ENCODE measurements at places on chromosomes 2 and 18.
A peak's percentile ranks its signal among the peaks of the same experiment; 100 is the strongest.

DNA sequence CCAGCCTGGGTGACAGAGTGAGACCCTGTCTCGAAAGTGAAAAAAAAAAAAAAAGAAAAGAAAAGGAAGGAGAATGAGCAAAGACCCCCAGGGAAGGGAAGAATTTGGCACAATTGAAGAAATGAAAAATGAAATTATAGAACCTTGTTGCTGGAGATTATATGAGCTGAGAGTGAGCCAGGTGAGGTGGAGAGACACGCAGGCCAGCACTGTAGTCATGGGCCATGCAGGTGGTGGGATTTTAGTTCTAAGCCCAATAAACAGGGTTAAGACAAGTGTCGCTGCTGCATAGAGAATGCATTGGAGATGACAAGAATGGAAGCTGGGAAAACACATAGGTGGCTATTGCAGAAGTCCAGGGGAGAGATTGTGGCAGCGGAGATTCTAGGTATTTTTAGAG lies 32.3 kb downstream of the FBLN7 start:
- no peak for DNase-seq

DNA sequence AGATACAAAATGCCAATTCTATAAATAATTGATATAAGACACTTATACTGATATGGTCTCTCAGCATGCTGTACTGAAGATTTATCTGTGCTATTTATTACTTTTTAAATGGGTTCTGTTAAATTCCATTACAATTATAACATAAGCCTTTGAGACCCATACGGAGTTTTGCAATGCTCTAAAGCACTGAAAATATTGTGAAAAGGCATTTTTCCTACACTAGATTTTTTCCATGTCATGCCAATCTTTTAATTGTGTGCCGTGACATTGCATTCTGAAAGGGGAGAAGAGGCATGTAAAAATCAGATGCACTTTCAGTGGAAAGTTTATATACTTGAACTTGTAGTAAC lies 46.5 kb downstream of the EFEMP1 start:
- DNase-seq: no peak

DNA sequence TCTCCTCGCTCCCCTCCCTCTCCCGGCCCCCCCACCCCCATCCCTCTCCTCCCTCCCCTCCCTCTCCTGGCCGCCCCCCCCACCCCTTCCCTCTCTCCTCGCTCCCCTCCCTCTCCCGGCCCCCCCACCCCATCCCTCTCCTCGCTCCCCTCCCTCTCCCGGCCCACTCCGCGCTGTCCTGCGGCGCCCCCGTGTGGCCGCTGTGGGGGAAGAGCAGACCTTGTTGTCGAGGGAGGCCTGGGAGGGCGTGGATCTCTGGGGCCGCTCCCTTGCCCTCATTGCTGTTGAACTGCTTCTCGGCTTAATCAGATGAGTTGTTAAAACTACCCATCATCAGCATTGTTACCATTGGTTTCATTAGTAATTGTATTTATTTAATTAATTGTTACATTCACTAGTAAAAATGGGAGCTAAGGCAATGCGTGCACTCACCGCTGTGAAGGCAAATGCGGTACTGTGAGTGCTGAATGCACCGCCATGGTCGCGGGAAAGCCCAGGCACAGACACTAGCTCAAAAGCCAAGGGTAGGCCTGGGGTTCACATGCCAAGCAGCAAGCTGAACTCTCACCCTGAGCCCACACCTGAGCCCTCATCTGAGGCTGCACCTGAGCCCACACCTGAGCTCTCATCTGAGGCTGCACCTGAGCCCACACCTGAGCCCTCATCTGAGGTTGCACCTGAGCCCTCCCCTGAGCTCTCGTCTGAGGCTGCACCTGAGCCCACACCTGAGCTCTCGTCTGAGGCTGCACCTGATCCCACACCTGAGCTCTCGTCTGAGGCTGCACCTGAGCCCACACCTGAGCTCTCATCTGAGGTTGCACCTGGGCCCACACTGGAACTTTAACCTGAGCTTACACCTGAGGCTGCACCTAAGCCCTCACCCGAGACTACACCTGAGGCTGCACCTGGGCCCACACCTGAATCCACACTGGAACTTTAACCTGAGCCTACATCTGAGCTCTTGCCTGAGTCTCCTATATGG lies 8.8 kb downstream of the RTP5 start:
- peak; percentile 80 for DNase-seq

GRCh38 chr2:43473767-43474166 lies 122.1 kb downstream of the THADA start:
- no peak for DNase-seq

- no peak for DNase-seq
These were observed 15.9 kb downstream of the VWA3B start for GRCh38 chr2:98102878-98103277.

DNA sequence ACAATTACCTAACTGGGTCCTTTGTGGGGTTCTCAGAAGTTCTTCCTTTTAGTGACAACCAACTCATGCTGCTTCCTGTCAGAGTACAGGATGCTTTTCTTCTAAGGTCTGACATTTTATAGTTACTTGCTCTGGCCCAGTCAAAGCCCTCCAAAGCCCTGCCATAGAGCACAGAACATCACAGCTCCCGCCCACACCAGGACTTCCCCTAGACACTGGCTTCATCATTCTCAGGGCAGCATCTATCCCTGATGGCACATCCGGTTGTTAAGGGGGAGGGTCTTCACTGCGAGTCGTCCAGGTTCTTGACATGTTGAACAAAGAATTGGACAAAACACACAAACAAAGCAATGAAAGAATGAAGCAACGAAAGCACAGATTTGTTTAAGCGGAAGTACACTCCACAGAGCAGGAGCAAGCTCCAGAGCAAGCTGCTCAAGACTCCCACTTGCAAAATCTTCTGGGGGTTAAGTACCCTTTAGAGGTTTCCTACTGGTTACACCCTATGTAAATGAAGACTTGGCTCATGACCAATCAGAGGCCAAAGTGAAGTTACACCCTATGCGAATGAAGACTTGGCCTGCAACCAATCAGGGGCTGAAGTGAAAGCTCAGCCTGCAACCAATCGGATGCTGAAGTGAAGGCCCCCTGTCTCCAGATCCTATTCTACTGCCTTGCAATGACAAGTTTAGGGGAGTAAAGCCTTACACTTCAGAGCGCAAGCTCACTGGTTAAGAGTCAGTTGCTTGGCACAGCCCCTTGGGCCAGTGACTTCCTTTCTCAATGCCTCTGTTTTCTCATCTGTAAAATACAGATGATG lies 79.0 kb downstream of the HDAC4 start:
- DNase-seq: peak; percentile 77

DNA sequence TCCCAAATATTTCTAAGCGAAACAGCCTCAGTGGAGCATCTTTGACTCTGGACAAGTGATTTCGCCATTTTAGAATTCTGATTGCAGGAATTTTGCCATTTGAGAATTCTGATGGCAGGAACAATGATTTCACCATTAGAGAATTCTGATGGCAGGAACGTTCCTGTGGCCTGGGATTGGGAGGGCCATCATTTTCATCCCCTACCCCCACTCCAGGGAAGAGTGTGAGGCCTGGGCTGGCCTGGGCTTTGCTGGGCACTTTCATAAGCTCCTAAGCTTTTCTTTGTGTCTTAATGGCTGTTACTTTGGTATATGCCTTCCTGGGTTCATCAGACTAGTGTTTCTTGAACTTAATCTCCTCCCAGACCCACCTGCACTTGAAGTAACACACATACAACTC lies 129.3 kb upstream of the EPAS1 start:
- DNase-seq: no peak

GRCh38 chr2:84723831-84724230 lies 157.1 kb downstream of the TRABD2A start:
- no peak for DNase-seq

DNA sequence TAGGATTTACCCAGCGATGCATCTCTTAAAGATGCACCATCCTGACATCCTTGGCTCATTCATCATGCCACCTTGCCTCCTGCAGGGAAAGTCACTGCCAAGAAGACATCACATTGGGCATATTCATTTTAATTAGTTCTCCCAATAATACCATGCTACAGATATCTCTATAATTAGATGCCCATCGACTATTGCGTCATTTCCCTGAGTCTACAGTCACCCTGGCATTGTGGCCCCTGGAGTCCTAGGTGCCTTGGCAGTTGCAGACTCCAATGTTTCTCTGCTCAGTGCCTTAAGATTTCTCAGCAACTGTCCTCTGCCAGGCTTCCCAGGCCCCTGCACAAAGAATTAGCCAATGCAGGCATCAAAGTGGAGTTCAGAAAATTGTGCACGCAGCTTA lies 32.6 kb downstream of the RDH14 start:
- no peak for DNase-seq

GRCh38 chr2:178782236-178782635 lies 25.0 kb downstream of the TTN start:
- DNase-seq: no peak

GRCh38 chr2:148548716-148549400 lies 95.7 kb upstream of the EPC2 start:
- no peak for DNase-seq

- DNase-seq: no peak
These were observed 151.3 kb upstream of the SLC39A10 start for GRCh38 chr2:195505701-195506100.

DNA sequence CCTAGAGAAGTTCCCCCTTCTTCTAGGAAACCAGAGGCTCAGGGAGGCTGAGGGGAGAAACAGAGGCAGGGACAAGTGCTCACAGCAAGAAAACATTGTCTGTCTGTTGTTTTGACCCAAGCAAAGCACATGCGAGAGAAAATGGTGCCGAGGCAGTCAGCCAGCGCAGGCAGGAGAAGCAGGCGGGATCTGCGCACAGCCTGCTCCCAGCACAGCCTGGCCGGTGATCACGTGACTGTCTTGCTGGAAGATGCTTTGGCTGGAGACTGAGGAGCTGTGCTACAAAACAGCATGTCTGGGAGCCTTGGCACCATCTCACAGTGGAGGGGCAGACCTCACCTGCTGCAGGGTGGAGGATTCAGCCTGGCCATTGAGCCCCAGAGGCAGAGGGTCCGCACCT lies 93.7 kb upstream of the MYCN start:
- DNase-seq: no peak

- no peak for DNase-seq
These were observed 570.8 kb upstream of the CRIM1 start for GRCh38 chr2:35784777-35785176.

- no peak for DNase-seq
These were observed 49.1 kb downstream of the ZEB2 start for GRCh38 chr2:144470816-144471215.

DNA sequence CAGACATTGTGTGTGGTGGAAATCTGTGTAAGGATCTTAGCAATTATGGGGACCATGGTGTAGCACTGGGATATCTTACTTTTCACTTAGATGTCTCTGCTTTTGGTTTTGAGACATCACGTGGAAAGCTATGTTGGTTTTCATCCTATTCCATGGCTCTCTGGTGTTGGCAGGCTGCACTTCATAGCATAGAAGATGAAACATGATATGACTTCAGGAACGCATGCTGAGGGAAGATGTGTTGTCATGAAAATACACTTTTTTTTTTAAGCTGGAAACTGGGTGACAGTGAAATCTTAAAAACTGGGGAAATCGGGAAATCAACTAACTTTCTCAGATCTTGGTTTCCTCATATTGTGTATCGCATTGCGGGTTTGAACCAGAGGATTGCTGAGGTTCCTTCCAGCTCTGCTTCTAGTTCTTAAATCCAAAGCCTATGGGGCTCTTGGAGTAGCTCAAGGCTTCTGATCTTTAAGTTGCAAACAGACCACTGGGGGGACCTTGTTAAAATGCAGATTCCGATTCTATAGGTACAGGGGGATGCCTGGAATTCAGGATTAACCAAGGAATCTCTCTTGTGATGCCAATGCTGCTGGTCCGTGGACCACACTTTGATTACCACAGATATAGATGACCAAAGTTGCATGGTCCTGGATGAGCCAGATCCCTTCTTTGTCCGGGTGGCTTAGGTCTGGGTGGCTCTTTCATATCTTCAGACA lies 160.7 kb downstream of the SH3RF3 start:
- DNase-seq: no peak

GRCh38 chr2:204452464-204453023 lies 92.7 kb upstream of the PARD3B start:
- no peak for DNase-seq

DNA sequence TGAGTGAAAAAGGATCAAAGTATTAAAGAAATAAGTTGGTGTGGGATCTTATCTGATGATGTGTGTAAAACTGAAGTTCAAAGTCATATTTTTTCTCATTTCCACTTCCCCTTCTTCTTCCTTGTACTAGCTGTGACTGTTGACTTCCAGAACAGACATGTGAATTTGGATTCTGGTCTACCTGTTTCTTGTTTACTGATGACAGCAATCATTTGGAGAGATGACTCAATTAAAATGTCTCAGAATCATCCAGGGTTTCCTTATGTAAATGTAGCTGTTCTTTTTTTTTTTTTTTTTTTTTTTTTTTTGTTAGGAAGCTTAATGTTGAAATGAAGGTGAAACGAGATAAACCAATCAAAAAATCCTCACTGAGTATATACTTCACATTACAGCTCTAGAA lies 819.9 kb upstream of the PIK3C3 start:
- no peak for DNase-seq

DNA sequence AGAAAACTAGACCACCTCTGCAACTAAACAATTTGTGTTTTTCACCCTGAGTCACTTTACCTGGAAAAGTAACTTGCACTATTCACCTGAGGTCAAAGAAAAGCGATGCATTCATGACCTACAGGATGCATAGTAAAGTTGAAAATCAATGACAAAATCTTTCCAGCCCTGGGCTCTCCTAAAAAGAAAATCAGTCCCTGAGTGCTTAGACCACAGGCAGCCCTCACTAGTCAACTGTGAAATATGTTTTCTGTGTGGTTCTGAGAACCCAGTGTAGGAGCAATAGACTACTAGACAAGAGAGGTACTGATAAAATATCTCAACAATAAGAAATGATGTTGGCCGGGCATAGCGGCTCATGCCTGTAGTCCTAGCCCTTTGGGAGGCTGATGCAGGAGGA lies 133.1 kb downstream of the TXNL1 start:
- DNase-seq: no peak

DNA sequence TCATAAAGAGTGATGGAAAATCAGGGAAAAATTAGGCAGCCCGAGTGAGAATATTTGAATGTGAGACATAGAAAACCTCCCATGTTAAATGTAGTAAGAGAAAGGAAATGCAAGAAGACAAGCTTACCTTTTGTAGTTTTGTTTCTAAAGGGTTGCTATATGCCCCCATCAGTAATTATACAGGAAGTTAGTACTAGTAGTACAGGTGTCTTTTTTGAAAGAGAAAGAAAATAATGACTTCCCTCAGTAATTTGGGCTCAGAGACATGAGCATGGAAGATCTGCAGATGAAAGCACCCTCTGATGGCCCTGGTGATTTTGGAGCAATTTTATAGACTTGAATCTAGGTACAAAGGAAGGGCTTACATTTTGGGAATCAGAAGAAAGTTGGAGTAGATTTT lies 80.8 kb downstream of the RHBDD1 start:
- DNase-seq: no peak

- no peak for DNase-seq
These were observed 24.5 kb downstream of the ZEB2 start for GRCh38 chr2:144495227-144496091.

DNA sequence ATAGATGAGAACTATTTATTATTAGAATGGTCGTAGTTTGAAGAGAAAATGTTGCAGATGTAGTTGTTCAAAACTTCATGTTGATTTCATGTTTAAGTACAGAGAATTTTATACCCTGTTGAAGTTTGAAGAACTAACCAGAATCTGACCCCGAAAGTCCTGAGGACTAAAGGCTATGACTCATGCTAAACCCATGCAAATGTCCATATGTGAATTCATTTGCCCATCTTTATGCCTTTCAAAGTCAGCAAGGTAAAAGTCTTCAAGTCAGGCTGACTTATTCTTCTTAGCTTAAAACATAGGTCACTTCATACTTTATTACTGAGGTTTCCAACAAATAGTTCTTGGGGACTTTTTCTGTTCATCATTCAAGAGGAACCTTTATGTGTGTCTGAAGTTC lies 185.5 kb downstream of the CCDC85A start:
- no peak for DNase-seq

GRCh38 chr2:226079671-226080181 lies 680.2 kb downstream of the NYAP2 start:
- DNase-seq: no peak

All from CD4-positive, alpha-beta T cell treated with Interleukin-17A for 1 hour (primary cell).